ENCODE measurements at places on chromosomes 7 and 10. TPM values are rescaled to one million over a fixed set of nuclear protein-coding genes. Genes with fewer than 3 reads are reported as not detected.

ADCYAP1R1 gene
- total RNA-seq = not detected

PTPN20 gene
- 0.39 TPM for total RNA-seq

CPED1 gene
- 2.3 TPM for total RNA-seq

LRRC4 gene
- 1.3 TPM for total RNA-seq

SMIM30 gene
- 52.9 TPM for total RNA-seq

GPR26 gene
- not detected for total RNA-seq
